Amniotic epithelial cell (primary cell): ENCODE measurements at places on chromosomes 3 and 15.

- peak; percentile 12 for DNase-seq
Observed at GRCh38 chr3:156847752-156848448, 21.7 kb downstream of the LEKR1 start.

DNA sequence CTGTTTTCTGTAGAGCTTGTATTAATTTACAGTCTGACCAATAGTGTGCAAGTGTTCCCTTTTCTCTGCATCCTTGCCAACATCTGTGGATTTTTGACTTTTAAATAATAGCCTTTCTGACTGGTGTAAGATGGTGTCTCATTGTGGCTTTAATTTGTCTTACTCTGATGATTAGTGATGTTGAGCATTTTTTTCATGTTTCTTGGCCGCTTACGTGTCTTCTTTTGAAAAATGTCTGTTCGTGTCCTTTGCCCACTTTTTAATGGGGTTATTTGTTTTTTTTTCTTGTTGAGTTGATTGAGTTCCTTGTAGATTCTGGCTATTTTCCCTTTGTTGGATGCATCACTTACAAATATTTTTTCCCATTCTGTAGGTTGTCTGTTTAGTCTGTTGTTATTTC lies 7.6 kb upstream of the ACOX2 start:
- no peak for DNase-seq

DNA sequence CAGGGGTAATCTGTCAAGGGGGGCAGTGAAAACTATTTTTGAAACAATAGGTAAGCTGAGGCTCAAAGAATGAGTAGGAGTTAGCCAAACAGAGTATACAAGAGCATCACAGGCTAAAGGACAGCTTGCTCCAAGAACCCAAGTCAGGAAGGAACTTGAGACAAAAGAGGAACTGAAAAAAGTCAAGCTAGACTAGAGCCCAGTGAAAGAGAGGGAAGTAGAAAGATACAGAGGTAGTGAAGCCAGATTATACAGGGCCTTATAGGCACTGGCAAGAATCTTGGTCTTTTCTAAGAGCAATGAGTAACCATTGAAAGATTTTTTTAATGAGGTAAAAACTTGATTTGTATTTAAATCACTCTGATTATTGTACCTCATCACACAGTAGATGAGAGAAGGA lies 69.9 kb downstream of the FILIP1L start:
- DNase-seq = no peak

DNA sequence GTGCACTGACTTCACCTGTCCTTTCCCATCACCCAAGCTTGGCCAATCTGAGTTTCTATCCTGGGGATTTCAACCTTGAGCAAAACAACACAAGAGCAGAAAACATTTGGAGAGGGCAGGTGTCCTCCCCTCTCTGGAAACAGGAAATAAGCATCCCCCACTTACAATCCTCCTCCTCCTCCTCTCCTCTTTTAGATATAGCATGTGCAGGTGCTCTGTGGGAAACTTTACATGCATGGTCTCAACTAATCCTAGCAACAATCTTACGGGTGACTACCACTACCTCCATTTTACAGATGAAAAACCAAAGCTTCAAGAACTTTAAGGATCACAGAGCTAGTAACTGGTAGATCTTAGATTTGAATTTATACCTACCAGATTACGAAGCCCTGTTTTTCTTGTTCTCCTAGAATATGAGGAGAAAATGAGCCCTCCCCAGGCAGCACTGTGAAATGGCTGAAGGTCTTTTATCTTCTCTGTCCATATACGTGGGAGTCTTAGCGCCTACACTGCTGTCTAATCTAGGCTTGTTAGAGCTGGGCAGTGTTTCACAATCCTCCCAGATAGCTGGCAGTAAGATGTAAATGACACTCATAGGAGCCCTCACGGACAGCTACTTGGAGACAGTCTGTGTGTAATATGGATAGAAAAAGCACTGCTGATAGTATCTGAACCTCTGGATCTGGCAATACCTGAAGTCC lies 301.2 kb upstream of the PROK2 start:
- DNase-seq = peak; percentile 90

GRCh38 chr3:67324554-67324953 lies 326.4 kb downstream of the KBTBD8 start:
- DNase-seq = no peak

DNA sequence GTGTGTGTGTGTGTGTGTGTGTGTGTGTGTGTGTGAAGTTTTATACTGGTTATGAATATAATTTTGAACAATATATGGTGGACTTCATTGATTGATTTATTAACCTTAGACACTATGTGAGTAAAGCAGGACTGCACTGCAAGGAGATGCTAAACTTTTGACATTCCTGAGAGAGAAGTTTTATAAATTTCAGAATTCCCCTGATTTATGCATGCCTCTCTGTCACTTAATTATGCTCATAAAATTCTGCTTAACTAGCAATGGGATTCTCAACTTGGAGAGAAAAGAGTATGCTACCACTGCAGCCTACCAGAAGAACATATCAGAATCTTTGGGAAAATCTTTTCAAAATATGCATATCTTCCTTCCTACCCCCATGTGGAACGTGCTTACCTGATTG lies 144.6 kb downstream of the B3GALNT1 start:
- DNase-seq = no peak

GRCh38 chr15:47484059-47484458 lies 233.2 kb upstream of the SEMA6D start:
- peak; percentile 45 for DNase-seq

DNA sequence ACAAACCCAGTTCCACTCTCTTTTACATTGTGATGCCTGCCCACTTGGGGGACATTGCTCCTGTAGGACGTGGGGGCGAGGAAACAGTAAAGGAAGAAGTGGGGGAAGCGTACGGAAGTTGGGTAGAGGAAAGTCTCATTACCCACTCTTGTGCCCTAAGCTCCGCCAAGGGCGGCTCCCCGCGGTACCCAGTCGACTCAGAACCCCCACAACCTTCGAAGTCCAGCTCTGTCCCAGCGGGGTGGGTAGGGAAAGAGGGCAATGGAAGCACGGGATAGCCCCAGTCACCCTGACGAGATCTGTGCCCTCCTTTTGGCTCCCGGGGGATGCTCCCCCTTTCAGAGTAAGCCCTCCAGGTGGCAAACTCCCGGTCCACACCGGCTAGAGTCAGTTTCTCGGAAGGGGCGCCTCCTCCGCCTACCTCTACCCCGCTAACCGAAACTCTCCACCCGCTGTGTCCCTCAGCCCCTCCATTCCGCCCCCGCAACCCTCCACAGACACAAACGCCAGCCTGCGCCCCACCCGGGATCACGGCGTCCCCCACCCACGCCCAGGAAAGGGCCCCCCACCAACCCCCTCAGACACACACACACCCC lies 527 bp downstream of the CSNK1G1 start:
- DNase-seq = no peak

GRCh38 chr3:195117978-195118581 lies 152.9 kb downstream of the XXYLT1 start:
- DNase-seq = peak; percentile 25

DNA sequence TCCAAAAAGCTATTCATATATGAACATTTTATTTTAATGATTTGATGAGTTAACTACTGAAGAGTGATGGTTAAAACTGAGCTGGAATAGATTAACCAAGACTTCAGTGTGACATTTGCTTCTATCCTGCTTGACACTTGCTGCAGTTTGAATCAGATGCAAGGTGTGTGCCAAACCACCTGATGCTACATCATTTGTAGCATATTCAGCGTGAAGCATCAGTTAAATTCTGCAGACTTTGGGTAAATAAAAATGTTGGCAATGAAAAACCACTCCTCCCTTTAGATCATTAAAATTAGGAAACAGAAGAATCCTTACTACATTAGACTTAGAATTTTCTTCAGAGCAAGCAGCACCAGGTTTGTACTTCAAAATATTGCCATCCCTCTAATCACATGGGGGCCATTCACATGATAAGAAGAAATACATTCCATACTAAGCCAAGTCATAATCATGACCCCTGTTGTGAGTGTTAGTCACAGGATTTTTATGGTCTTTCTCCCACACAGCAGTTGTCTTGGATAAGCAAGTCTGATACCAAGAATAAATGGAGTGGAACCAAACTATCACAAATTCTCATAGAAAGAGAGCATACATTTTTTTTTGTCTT lies 160.7 kb upstream of the TNIK start:
- peak; percentile 81 for DNase-seq

DNA sequence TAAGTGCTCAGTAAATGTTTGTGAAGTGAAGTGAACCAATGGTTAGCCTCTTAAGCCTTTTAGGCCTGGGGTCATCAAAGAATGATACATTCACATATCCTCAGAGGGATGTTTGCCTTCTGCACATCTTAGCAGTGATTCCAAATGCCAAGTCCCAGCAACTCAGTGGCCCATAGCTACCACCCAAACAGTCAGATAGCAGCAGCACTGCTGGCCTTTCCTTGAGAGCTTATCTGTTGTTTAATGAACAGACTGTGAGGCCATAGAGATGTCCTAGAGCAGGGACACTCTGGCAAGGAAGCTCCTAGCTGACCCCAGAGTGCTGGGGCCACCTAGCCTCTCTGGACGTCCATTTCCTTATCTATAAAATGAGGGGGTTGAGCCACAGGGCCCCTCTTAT lies 86.8 kb downstream of the CYP19A1 start:
- DNase-seq = no peak

- no peak for DNase-seq
Observed at GRCh38 chr3:14512942-14513327, 27.2 kb downstream of the GRIP2 start.

DNA sequence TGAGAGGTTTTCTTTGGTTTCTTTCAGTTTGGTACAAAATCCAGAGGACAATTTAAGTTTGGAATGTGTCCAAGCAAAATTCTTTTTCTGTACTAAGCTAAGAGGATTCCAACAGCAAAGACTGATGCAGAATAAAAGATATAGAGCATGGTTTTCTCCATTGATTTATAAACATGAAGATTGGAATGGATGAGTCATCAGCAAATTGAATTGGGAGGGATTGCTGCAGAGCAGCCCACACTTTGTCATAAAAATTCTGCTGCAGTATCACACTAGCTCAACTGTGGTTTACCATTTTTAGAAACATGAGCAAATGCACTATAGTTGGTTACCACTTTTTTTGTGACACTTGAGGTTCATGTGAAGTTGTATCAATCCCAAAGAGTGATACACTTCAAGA lies 16.1 kb upstream of the LARP6 start:
- peak; percentile 66 for DNase-seq

DNA sequence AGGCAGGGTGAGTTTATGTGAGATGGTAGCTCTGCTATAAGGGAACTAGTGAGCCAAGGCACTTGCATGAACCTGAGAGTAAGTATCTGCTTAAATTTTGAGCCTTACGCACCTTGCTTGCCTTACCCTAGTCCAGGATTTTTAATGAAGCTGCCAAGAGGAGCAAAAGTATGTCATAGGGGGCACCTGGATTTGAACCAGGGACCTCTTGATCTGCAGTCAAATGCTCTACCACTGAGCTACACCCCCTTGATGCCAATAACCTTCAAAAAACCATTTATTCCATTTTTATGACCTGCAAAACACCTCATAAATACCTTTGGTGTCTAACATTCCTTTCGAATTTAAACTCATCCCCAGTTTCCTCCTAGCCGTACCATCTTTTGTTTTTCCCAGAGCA lies 88.3 kb upstream of the ACP3 start:
- DNase-seq = no peak

DNA sequence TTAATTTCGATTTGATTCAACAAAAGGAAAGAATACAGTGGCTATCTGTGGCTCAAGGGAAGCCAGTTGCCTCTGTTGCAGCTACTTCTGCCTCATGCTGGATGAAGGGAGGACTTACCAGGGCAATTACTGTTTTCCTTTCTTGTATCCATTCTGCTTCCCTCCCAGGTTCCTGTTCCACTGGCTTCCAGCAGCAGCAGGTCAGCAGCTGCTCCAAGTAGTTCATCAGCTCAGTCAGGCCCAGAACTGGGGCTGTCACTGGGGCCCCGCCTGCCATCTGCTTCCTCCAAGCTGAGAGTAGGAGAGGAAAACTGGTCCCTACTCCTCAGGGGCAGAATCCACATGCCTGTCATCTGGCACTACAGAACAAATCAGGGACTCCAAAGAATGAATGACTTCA lies 48.6 kb upstream of the ULK4 start:
- DNase-seq = no peak

DNA sequence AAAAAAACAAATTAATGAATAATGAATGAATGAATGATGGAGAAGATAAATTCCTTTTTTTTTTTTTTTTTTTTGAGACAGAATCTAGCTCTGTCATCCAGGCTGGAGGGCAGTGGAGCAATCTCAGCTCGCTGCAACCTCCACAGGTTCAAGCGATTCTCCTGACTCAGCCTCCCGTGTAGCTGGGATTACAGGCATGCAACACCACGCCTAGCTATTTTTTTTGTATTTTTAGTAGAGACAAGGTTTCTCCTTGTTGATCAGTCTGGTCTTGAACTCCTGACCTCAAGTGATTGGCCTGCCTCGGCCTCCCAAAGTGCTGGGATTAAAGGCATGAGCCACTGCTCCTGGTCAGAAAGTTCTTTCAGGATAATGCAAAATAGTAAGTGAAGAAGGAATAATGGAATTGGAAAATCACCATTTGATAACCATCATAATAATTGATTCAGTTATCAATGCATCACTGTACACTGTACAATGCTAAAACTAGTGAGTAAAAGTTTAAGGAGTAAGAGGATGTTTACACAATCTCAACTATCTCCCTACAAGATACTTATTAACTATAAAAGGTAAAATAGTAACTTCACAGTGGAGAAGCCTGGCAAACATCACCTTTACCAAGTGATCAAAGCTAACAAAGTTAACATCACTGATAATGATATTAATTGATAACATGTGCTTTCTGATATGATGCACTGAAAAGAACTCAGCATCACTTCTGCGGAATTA lies 12.3 kb upstream of the INO80 start:
- no peak for DNase-seq

DNA sequence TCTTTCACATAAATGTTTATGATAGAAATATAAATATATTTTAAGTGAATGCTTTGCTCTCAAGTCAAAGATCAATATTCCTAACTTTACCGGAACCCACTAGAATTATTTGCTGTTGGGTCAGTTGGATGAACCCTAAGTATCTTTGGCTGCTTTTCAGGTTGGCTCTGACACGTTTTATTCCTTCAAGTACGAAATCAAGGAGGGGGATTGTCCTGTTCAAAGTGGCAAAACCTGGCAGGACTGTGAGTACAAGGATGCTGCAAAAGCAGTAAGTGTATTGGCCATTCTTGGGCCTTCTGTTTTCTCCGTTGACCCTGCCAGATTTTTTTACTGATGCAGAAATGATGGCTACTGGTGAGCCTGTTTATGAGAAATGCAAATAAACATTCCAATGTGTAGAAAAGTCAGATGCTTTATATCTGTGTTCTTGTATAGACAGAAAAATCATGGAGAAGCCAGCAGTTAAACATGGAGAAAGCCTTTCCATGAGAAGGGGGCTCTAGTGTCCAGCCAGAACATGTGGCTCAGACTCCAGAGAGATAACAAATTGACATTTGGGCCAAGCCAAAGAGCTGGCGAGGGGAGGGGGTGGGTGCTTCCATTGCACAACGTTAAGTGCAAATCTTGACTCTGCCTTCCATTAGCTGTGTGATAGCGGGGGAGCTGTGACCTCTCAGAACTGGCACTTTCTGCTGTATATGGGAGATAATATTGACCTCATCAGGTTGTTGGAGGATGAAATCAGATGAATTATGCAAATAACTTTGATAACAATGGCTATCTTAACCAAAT lies 3.0 kb downstream of the KNG1 start:
- no peak for DNase-seq
